ENCODE measurements at places on chromosomes 3 and 15.

DNA sequence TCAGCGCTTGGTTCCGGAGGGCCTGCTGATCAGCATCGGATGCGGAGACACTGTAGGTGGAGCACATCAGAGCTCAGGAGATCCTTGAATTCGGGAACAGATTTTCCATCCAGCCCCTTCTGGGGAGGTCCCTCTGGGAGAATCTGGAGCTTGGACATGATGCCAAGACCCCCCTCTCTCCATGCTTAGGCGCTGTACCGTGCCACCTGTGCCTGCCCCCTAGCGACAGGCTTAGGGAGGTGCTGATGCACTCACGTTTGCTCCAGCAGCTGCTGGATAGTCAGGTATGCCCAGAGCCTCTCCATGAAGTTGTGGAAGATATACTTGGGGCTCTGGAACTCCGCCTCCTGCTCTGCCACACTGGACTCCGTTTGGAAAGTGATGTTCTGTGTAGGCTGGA, 9.7 kb downstream of the ITIH4 start:
- H3K4me3 ChIP-seq: no peak overlapping the region
- H3K36me3 ChIP-seq: peaks cover 6% of the 10 kb centered on the region
- DNase-seq: peak; percentile 28

DNA sequence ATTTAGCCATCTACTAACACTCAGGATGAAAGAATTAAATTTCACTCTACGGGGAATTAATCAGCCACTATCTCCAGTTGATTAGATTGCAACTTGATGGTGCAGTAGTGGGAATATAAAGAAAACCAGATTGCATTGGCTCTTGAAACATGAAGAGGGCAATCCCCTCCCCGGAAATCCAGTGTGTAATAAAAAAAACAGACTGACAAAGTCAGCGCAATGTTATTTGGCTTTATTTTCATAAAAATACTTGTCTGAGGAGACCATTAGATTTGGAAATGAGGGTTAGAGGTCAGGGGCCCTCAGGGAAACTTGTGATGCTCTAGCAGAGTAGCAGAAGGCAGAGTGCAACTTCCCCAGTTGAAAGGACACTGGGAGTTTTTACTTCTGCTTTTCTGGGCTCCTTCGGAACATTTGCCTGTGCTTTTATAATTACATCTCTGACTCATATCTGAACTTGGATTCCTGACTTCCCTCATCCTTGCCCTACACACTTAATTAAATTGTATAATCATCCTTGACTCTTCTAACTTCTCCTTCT, 326.8 kb downstream of the TUSC7 start:
- H3K4me1 ChIP-seq: no peaks in the 10 kb centered on the region
- H3K4me3 ChIP-seq: no peak overlapping the region
- H3K27me3 ChIP-seq: no peaks in the 10 kb centered on the region
- no peaks in the 10 kb centered on the region for H3K36me3 ChIP-seq

- DNase-seq: no peak
- peaks cover 17% of the 10 kb centered on the region for H3K36me3 ChIP-seq
- H3K27me3 ChIP-seq: no peaks in the 10 kb centered on the region
- H3K27ac ChIP-seq: no peak overlapping the region
- no peaks in the 10 kb centered on the region for H3K4me1 ChIP-seq
Observed at GRCh38 chr15:82168296-82168695, 94.2 kb downstream of the EFL1 start.

DNA sequence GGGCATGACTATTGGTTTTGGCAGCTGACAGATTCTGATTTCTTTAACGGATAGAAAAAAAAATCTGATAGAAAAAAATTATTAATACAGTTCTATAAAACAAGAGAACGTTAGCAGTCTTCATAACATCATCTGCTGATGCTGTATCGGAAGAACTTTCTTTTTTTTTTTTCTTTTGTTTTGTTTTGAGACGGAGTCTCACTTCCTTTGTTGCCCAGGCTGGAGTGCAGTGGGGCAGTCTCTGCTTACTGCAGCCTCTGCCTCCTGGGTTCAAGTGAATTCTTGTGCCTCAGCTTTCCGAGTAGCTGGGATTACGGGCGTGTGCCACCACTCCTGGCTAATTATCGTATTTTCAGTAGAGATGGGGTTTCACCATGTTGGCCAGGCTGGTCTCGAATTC, 271.2 kb upstream of the DPPA4 start:
- H3K27me3 ChIP-seq: no peaks in the 10 kb centered on the region
- no peak for DNase-seq

GRCh38 chr15:93372865-93373223, 283.8 kb upstream of the RGMA start:
- no peak overlapping the region for H3K4me3 ChIP-seq
- H3K4me1 ChIP-seq: no peaks in the 10 kb centered on the region
- H3K27ac ChIP-seq: no peak overlapping the region
- DNase-seq: no peak

GRCh38 chr3:53174346-53175250, 13.6 kb downstream of the PRKCD start:
- H3K4me3 ChIP-seq: no peak overlapping the region
- H3K27me3 ChIP-seq: no peaks in the 10 kb centered on the region
- peaks cover 3% of the 10 kb centered on the region for H3K36me3 ChIP-seq
- peaks cover 3% of the 10 kb centered on the region for H3K4me1 ChIP-seq
- no peak overlapping the region for H3K27ac ChIP-seq

GRCh38 chr15:65971741-65971995, 102.4 kb downstream of the RAB11A start:
- no peak overlapping the region for H3K4me3 ChIP-seq
- no peaks in the 10 kb centered on the region for H3K4me1 ChIP-seq
- no peak overlapping the region for H3K27ac ChIP-seq
- no peak for DNase-seq

- H3K36me3 ChIP-seq: no peaks in the 10 kb centered on the region
- no peak overlapping the region for H3K27ac ChIP-seq
- DNase-seq: no peak
- H3K4me3 ChIP-seq: no peak overlapping the region
Observed at GRCh38 chr3:145333931-145334330, 827.1 kb downstream of the PLOD2 start.

- no peak overlapping the region for H3K4me3 ChIP-seq
- H3K27me3 ChIP-seq: no peaks in the 10 kb centered on the region
- peaks cover 51% of the 10 kb centered on the region for H3K4me1 ChIP-seq
- DNase-seq: no peak
- H3K27ac ChIP-seq: no peak overlapping the region
- H3K36me3 ChIP-seq: no peaks in the 10 kb centered on the region
Observed at GRCh38 chr3:108123326-108123725, 32.5 kb upstream of the CD47 start.

DNA sequence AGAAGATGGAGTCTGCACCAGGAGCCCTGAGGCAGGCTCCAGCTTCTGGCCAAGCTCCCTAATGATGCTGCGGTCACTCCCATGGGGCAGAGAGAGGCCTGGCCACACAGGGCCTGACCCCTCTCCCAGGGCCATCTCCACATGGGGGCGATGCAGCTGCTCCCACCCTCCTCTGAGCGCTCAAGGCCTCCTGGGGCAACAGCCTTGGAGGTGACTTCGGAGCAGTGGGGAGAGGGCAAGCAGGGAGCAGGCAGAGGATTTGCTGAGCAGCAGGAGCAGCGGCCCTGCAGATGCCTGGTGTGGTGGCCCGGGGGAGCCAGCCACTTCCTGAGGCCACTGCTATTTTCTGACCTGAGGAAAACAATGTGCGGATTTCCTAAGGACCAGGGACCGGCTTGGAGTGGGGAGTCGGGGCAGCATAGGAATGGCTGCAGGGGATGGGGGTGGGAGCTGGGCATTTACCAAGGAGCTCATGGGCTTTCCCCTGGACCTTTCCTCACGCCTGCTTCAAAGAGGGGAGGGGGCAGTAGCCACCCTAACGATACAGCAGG, 81.6 kb upstream of the RPL32 start:
- H3K36me3 ChIP-seq: peaks cover 25% of the 10 kb centered on the region
- no peaks in the 10 kb centered on the region for H3K27me3 ChIP-seq
- H3K4me1 ChIP-seq: no peaks in the 10 kb centered on the region

GRCh38 chr3:180253283-180253682, 216.5 kb upstream of the PEX5L start:
- DNase-seq: no peak
- H3K27ac ChIP-seq: no peak overlapping the region
- H3K36me3 ChIP-seq: no peaks in the 10 kb centered on the region
- H3K4me1 ChIP-seq: no peaks in the 10 kb centered on the region
- H3K27me3 ChIP-seq: no peaks in the 10 kb centered on the region
- no peak overlapping the region for H3K4me3 ChIP-seq

- H3K4me1 ChIP-seq: no peaks in the 10 kb centered on the region
- no peak overlapping the region for H3K4me3 ChIP-seq
- H3K27ac ChIP-seq: no peak overlapping the region
- no peaks in the 10 kb centered on the region for H3K36me3 ChIP-seq
Observed at GRCh38 chr3:110492876-110493275, 578.7 kb upstream of the NECTIN3 start.

DNA sequence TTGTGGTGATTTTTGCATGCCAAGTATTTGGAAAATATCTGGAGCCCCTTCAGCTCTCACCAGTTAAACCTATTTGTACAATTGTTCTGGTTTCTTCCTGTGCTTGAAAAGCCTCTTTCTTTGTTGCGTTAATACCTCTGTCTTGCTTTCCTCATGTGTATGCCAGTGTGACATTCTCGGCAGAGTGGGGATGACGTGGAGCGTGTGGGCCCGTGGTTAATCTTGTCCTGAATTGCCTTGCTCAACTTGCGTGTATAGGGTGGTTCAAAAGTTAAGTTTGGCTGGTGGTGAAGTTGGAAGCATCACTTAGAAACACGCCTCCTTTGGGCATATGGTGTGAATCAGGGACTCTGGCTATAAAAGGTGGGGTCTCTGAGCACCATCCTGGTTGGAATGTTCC, 67.1 kb downstream of the IGF1R start:
- peaks cover 15% of the 10 kb centered on the region for H3K4me1 ChIP-seq
- no peaks in the 10 kb centered on the region for H3K27me3 ChIP-seq
- DNase-seq: no peak
- H3K27ac ChIP-seq: no peak overlapping the region

DNA sequence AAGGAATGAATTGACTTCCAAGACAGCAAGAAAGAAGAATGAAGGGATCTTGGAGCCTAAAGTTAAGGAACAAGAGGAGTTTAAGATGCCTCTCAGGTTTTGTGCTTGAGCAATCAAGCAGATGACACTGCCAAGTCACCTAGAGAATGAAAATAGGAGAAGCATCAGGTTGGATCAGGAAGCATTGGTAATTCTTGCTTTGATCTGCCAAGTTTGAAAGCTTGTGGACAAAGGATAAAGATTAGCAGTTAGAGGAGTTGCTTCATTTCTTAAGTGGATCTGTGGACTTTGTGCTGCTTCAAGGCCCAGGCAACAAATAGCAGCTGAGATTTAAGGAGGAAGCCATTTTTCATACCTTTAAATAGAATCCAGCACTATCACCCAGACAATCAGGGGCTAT, 35.6 kb downstream of the FRMD5 start:
- H3K4me1 ChIP-seq: no peaks in the 10 kb centered on the region
- peaks cover 7% of the 10 kb centered on the region for H3K27me3 ChIP-seq
- no peak overlapping the region for H3K27ac ChIP-seq
- no peak overlapping the region for H3K4me3 ChIP-seq
- no peak for DNase-seq

GRCh38 chr15:79475306-79475705, 43.2 kb downstream of the MINAR1 start:
- no peaks in the 10 kb centered on the region for H3K4me1 ChIP-seq
- no peak for DNase-seq
- H3K36me3 ChIP-seq: no peaks in the 10 kb centered on the region
- no peaks in the 10 kb centered on the region for H3K27me3 ChIP-seq

DNA sequence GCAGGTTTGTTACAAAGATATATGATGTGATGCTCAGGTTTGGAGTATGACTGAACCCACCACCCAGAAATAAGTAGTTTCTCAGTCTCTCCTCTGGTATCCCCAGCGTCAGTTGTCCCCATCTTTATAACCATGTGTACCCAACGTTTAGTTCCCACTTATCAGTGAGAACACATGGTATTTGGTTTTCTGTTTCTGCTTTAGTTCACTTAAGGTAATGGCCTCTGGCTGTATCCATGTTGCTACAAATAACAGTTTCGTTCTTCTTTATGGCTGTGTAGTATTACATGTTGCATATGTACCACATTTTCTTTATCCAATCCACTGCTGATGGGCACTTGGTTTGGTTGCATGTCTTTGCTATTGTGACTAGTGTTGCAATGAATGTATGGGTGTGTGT, 132.3 kb downstream of the LMLN start:
- no peaks in the 10 kb centered on the region for H3K36me3 ChIP-seq
- DNase-seq: peak; percentile 31
- peaks cover 14% of the 10 kb centered on the region for H3K27me3 ChIP-seq
- H3K27ac ChIP-seq: no peak overlapping the region
- H3K4me1 ChIP-seq: no peaks in the 10 kb centered on the region

- H3K36me3 ChIP-seq: no peaks in the 10 kb centered on the region
- H3K27ac ChIP-seq: no peak overlapping the region
- peaks cover 18% of the 10 kb centered on the region for H3K27me3 ChIP-seq
- H3K4me1 ChIP-seq: peaks cover 4% of the 10 kb centered on the region
- DNase-seq: no peak
- no peak overlapping the region for H3K4me3 ChIP-seq
Observed at GRCh38 chr15:68572309-68572708, 6.5 kb upstream of the CORO2B start.

DNA sequence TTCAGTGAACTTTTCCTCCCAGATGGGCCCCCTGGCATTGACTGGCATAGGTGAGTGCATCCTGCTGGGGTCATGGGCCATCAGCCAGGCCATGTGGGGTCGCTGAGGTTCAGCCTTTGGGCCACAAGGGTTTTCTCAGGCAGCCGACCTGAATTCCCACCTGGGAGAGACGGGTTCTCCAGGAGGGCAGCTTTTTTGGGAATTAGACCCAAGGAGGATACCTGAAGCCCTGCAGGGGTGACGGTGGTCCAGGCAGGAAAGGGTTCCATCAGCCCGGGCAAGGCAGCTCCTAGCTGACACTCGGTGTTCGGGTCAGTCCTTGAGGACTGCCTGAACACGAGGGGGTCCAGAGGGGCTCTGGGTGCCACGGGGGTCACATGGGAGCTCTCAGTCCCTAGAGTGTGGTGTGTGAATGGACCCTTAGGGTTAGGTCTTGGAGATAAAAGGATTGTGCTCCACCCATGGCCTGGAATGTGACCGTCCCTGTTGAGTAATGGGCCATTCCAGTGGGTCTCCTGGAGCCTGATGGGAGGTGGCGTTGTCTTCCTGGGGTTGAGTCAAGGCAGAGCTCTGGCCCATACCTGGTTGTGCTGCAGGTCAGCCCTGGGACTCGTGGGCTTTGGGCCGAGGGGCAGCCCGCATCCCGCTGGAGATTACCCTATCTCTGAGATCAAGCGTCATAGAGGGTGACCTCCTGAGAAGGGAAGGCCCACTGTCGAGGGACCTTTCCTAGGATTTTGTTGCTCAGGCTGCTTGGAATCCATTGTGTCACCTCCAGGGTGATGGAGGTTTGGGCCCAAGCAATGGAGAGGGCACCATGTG, 192.8 kb downstream of the UBE3A start:
- no peaks in the 10 kb centered on the region for H3K36me3 ChIP-seq
- no peak overlapping the region for H3K27ac ChIP-seq
- H3K4me1 ChIP-seq: no peaks in the 10 kb centered on the region
- no peaks in the 10 kb centered on the region for H3K27me3 ChIP-seq
- no peak for DNase-seq

DNA sequence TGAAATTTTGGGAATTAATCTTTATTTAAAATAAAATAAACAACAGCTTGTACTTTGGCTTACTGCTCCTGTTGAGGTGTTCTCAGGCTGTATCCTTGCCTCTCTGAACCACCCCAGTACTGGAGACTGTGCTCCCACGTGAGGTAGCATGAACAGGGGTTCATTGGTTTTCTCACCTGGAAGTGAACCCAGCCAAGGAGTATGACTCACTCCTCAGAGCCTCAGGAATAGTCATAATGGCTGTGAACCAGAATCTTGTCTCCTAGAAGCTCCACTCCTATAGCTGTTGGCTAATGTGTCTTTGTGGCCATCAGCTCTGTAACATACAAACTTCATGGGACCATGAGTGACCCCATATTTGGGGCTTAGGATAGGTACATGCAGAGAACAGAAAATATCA, 122.5 kb upstream of the ST8SIA2 start:
- no peaks in the 10 kb centered on the region for H3K36me3 ChIP-seq
- H3K4me1 ChIP-seq: no peaks in the 10 kb centered on the region
- no peaks in the 10 kb centered on the region for H3K27me3 ChIP-seq
- H3K4me3 ChIP-seq: no peak overlapping the region
- DNase-seq: no peak

Measured in common myeloid progenitor, CD34-positive (primary cell).